Stimulated activated CD8-positive, alpha-beta memory T cell treated with anti-CD3 and anti-CD28 coated beads, Interleukin-4, amount 100 ng/mL, for 1 hour (primary cell): ENCODE measurements at places on chromosomes 13 and 19.

GRCh38 chr19:50719119-50719435, 525 bp downstream of the SHANK1 start:
- no peak for DNase-seq

GRCh38 chr13:114126789-114127472, 5.5 kb downstream of the RASA3 start:
- DNase-seq = no peak

DNA sequence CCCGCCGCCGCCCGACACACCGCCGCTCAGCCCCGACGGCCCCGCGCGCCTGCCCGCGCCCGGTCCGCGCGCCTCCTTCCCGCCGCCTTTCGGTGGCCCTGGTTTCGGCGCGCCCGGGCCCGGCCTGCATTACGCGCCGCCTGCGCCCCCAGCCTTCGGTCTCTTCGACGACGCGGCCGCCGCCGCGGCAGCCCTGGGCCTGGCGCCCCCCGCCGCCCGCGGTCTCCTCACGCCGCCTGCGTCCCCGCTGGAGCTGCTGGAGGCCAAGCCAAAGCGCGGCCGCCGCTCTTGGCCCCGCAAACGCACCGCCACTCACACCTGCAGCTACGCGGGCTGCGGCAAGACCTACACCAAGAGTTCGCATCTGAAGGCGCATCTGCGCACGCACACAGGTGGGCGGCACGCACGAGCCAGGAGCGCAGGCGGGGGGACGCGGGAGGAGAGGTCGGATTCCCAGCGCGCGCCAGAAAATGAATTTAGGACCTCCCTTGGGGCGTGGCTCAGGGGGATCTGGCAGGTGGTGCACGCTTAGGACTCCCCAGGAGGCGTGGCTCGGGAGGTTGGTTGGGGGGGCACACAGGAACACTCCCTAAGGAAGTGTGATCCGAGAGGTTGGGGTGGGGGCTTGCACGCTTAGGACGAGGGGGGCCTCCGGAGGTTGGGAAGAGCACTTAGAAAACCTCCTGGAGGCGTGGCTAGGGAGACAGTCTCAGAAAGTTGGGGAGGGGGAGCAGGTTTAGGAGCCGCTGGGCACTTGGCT, 1.2 kb downstream of the KLF2 start:
- no peak for DNase-seq

GRCh38 chr19:525029-525428, 6.5 kb upstream of the CDC34 start:
- no peak for DNase-seq

DNA sequence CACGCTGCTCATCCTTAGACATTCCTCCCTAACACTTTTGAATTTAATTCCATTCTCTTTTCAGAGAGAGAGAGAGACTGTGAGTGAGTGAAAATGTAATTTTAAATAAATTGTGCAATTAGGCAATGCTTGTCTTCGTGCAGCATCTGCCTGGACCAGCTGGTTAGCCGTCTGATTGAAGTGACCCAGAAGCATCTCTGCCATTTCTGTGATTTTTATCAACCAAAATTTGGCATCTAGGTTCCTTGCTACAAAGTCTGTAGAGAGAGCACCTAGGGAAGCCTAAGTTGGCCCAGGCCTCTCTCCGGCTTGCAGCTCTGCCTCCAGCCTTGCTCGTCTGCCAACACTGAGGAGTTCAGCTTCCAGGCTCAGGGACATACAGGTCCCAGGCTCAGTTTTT, 138.6 kb upstream of the GPR12 start:
- no peak for DNase-seq

- DNase-seq = no peak
Observed at GRCh38 chr19:33647146-33647545, 25.4 kb downstream of the CHST8 start.

- no peak for DNase-seq
Observed at GRCh38 chr13:96772426-96772825, 221.8 kb downstream of the OXGR1 start.

- no peak for DNase-seq
Observed at GRCh38 chr19:28136796-28137195, 1076.2 kb downstream of the UQCRFS1 start.

- no peak for DNase-seq
Observed at GRCh38 chr13:68748038-68748437, 1359.6 kb upstream of the ATXN8OS start.

- DNase-seq = no peak
Observed at GRCh38 chr13:97266332-97266731, 44.2 kb downstream of the MBNL2 start.

- DNase-seq = no peak
Observed at GRCh38 chr19:3986260-3987041, 1.2 kb upstream of the EEF2 start.

DNA sequence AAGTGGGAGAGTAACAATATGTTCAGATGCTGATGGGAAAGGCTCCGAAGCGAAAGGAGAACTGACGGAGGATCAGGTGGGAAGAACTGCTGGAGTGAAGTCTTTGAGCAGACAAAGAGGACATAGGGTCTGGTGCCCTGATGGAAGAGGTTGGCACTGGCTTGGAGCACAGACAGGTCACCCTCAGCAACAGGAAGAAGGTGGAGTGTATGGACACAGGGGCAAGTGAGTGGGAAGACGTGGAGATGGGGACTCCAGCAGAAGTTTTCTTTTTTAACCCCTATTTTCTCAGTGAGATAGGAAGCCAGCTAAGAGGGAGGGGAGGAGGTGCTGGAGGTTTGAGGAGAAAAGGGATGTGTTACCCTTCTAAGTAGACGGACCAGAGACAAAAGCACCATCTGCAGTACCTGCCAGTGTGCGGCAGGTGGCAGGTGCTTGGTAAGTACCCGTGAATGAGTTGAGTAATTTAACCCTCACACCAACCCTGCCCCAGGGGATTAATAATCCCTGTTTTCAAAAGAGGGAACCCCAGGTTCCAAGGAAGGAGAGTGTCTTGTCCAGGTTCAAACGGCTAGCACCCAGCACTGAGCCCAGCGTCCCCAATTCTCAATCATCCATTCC, 11.2 kb downstream of the HAS1 start:
- DNase-seq = no peak

DNA sequence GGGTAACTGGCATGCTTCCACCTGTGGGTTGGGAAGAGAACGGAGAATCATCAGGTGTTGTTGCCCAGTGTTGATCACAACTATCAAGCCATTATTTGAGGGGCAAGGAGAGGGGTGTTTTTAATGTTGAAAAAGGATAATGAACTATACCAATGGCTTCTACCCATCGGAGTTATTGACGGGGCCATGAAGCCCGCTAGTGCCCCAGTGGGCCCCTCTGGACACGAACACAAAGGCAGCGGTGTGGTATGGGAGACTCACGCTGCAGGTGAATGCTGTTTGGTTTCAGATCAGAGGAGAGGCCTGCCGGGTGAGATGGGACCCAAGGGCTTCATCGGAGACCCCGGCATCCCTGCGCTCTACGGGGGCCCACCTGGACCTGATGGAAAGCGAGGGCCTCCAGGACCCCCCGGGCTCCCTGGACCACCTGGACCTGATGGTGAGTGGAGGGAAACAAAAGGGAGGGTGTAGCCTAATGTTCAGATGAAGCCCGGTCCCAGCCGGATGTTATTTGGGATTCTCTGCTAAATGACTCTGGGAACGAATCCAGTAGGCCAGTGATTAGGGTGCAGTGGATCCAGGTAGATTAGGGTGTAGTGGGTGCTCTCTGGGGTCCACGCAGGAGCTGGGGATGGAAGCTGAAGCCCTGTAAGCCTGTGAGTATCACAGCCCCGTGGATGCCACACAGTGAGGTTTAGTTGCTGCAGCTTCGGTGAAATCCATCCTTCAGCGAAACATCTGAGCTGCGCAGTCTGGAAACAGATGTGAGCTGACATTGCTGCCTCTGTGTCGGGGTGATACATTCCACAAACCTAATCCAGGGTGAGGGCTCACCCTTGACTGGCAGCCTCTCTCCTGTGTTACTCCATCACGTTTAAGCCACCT, 111.3 kb downstream of the RAB20 start:
- no peak for DNase-seq

GRCh38 chr19:31289976-31290375, 59.3 kb downstream of the TSHZ3 start:
- DNase-seq = no peak

DNA sequence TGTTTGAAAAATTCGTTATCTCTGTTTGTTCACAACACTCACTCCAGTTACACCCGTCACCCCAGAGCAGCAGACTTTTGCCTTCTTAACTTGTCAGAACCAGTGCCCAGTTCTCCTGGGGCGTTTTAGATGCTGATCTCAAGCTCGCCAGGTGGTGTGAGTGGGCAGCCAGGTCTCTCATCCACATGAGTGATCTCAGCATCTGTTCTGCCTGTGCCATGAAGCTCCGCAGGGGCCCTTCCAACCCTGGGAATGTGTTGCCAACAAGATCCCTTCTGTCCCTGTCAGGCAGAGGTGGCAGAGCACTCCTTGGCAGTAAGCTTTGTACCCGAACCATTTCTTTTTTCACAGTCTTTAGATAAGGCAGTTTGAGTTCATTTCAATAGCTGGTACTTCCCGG, 896.5 kb downstream of the UQCRFS1 start:
- no peak for DNase-seq

GRCh38 chr13:33217256-33217655, 68.3 kb downstream of the STARD13 start:
- no peak for DNase-seq

- no peak for DNase-seq
Observed at GRCh38 chr13:48478391-48478790, 54.5 kb downstream of the RCBTB2 start.

GRCh38 chr19:2037651-2038255, 13.3 kb downstream of the MKNK2 start:
- DNase-seq = no peak

GRCh38 chr13:97976610-97977521, 23.4 kb downstream of the IPO5 start:
- DNase-seq = no peak

DNA sequence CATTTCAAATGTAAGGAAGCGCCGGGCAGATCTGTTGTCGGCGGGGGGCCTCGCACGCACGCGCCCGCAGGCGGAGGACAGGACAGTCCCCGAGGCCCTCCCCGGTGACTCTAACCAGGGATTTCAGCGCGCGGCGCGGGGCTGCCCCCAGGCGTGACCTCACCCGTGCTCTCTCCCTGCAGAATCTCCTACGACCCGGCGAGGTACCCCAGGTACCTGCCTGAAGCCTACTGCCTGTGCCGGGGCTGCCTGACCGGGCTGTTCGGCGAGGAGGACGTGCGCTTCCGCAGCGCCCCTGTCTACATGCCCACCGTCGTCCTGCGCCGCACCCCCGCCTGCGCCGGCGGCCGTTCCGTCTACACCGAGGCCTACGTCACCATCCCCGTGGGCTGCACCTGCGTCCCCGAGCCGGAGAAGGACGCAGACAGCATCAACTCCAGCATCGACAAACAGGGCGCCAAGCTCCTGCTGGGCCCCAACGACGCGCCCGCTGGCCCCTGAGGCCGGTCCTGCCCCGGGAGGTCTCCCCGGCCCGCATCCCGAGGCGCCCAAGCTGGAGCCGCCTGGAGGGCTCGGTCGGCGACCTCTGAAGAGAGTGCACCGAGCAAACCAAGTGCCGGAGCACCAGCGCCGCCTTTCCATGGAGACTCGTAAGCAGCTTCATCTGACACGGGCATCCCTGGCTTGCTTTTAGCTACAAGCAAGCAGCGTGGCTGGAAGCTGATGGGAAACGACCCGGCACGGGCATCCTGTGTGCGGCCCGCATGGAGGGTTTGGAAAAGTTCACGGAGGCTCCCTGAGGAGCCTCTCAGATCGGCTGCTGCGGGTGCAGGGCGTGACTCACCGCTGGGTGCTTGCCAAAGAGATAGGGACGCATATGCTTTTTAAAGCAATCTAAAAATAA, 18.2 kb downstream of the IL17D start:
- DNase-seq = no peak

DNA sequence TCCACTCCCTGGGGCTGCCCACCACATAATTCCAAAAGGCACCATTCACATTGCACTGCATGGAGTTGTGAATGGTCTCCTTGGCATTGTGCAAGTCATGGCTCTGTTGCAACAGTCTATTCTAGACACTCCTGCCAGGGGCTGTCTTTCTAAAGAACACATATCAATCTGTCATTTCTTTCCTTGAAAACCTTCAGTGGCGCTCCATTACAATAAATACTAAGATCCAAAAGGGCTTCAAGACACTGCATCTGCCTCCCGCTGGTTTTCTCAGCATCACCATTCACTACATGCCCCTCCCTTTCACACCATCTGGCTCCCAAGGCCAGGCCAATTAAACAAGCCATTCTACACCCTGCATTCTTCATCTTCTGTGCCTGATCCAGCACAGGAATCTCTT, 32.2 kb upstream of the TM9SF2 start:
- DNase-seq = no peak

DNA sequence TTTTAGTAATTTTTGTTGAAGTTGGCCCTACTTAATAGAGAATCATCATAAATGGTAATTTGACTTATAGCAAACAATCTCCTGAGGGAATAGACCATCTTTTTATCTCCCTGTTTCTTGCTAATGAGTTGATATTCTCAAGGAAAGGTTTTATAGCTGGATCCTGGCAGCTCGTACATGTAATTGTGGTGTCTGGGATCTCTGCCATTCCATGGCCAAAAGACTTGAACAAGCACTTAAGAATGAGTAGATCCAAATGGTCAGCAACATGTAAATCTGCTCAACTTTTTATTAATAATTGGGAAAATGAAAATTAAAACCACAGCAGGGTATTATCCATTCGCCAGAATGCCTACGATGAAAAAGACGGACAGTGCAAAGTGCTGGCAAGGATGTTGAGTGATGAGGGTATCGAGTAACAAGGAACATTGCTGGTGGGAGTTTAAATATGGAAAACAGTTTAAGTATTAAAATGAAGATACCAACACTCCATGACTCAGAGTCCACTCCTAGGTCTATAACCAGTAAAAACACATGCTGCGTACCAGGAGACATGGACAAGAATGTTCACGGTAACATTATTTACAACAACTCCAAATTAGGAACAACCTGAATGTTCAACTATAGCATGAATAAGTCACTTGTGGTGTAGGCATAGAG, 5.1 kb upstream of the GPR18 start:
- DNase-seq = no peak

- no peak for DNase-seq
Observed at GRCh38 chr19:11012507-11012906, 51.7 kb downstream of the SMARCA4 start.

GRCh38 chr13:113022391-113022744, 53.4 kb downstream of the MCF2L start:
- DNase-seq = no peak

GRCh38 chr19:1773184-1773583, 19.9 kb downstream of the ONECUT3 start:
- DNase-seq = no peak

GRCh38 chr13:99859178-99860177, 112.1 kb downstream of the ZIC5 start:
- DNase-seq = peak; percentile 2

- no peak for DNase-seq
Observed at GRCh38 chr13:64453831-64454230, 2776.3 kb downstream of the PCDH9 start.
